ENCODE measurements at places on chromosomes 12 and 14.

- no peak for DNase-seq
These were observed 1.6 kb downstream of the ATP6V1D start for GRCh38 chr14:67357969-67358354.

GRCh38 chr12:120077260-120077659 lies 39.3 kb downstream of the RAB35 start:
- no peak for DNase-seq

- no peak for DNase-seq
These were observed 19.7 kb upstream of the IFT81 start for GRCh38 chr12:110104188-110105094.

DNA sequence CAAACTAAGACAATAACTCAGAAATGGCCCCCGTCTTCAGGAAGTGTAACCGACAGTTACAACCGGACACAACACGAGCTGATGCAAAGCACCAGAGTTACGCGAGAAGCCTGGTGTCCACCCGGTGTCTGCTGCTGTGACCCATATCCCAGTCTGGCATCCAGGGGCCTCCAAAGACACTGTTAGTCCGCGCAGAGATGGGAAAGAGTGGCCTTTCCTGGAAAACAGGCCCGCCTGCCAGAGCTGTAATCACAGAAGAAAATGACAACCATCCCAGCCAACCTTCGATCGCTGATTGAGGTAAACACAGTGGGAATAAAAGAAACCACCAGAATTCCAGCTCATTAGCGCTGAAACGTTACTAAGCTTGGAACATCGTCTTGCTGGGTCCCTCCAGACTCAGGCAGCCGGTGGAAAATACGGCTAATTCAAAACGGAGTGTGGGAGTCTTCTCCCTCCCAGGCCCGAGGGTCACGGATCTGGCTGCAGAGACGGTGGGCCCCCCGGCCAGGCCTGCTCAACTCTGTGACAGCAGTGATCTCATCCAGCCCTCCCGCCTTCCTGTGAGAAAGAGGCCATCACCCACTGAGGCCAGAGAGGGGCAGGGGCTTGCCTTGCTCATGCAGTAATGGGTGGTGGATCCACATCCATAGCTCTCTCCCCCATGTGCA lies 273.9 kb upstream of the RTL1 start:
- DNase-seq, result no peak

GRCh38 chr14:74546416-74546815 lies 52.9 kb downstream of the ISCA2 start:
- no peak for DNase-seq

DNA sequence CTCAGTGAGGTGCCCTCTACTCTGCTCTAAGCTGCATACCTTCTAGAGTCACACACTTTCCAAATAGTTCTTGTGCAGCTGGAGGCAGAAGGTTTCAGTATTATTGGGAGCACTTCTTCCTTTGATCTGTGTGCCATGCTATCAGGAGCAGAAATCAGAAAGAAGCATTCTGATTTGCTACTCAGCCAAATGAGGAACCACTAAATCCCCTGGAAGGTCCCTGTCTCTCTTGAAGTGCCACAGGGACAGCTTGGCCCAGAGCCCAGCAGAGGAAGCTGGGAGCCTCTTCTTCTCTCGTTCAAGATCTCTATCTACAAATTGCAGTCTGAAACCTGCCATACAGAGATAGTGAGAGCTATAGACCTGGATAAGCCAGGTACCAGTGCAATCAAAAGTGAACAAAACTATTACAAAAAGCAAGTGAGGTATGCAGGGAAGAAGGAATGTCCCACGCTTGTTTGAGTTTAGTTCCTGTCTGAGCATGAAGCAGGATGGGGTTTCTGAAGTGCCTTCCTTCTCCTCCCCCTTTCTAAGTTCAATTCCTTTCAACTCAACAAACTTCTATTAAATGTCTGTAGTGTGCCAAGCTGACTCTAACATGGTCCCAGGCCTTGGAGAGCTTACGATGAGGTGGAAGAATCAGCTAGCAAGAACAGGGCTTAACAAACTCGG lies 100.9 kb upstream of the PARP11 start:
- peak; percentile 52 for DNase-seq

DNA sequence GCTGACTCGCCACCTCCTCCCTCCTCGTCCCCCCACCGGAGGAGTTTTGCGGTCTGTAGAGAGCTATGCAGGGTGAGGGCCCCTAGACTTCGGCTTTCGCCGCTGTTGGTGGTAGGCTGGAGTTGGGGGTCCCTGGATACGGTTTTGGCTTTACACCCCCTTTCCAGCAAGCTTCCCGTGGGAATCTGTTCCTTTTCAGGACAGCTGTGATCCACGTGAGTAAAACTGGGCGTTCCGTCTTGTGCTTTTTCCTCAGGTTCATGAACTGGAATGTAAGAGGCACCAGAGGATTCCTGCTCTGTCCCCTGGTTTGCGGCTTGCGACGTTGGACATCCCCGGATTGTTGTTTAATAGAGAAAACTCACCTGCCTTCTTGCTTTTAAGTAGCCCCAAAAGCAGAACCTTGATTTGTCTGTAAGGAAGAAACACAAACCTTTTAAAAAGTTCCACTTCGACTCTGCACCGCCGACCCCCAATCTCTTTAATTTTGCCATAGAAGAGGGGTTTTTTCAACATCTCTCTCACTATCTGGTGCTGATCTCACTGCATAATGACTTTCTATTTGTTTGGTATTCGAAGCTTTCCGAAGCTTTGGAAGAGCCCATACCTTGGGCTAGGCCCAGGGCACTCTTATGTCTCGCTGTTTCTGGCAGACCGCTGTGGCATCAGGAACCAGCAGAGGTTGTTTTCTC lies 490 bp downstream of the PRORP start:
- no peak for DNase-seq

- DNase-seq, result no peak
These were observed 207.4 kb upstream of the SSTR1 start for GRCh38 chr14:38000340-38000739.

- no peak for DNase-seq
These were observed 76.3 kb downstream of the CCDC88C start for GRCh38 chr14:91341334-91341733.

GRCh38 chr12:29073631-29074239 lies 75.3 kb upstream of the FAR2 start:
- peak; percentile 56 for DNase-seq

GRCh38 chr14:74596741-74597450 lies 15.1 kb downstream of the LTBP2 start:
- no peak for DNase-seq

DNA sequence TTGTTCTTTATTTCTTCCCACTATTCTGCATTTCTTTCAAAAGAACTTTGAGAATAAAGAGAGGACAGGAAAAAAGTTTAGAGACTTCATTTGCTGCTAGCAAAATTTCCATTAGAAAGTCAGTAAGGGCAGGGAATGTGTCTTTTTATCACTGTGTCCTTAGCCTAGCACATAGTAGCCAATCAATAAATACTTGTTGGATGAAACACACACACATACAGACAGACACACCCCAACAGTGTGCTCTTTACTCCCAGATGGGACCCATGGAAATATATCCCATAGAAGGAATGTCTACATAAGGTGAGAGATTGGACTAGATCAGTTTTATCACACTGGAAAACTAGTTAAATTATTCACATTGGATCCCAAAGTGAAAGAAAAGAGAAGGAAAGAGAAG lies 21.1 kb upstream of the ARID2 start:
- DNase-seq, result no peak

DNA sequence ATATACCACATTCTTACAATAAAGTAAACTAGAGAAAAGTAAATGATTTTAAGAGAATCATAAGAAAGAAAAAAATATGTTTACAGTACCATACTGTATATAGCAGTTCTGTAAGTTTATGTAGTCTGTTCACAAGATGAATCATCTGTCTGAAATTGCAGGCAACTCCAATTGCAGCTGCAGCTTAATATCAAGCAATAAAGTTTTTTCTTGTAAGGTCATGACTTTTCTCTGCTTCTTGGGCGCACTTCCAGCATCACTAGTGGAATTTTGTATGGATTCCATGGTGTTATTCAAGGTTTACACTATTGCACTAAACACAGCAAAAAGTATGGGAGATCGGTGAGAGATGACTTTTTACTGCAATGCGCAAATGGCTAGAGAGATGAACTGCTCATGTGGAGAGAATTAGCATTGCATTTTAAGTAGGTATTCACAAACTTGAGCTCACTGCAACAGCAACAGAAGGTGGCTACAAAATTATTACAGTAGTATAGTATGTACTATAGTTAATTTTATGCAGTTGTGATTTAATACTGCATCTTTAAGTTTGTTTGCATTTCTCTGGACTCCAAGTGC lies 445.4 kb upstream of the OR4E1 start:
- no peak for DNase-seq

DNA sequence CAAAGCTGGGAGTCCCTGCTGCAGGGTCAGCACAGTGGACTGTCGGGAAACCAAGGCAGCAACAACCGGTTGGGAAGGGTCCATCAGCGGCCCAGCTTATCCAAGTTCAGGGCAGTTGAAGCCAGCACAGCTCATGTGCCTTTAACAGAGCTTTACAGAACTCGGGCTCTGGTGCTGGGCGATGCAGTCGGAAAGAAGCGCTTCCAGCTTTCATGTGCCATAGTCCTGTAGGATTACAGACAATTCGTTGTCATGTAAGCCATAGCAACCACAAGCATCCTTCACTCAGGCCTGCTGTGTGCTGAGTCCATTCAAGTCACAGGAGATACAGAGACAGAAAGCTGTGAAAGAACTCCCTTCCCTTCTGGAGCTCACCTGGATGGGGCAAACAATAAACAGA lies 3.5 kb upstream of the FAM181A start:
- no peak for DNase-seq

GRCh38 chr12:103566398-103566797 lies 20.7 kb upstream of the STAB2 start:
- no peak for DNase-seq

GRCh38 chr12:6555018-6555691 lies 687 bp downstream of the IFFO1 start:
- peak; percentile 23 for DNase-seq

- DNase-seq, result no peak
These were observed 368.9 kb upstream of the RPL10L start for GRCh38 chr14:47020500-47020899.

- DNase-seq, result no peak
These were observed 30.4 kb upstream of the CHGA start for GRCh38 chr14:92892589-92892988.
